Immature natural killer cell (primary cell): ENCODE measurements at places on chromosomes 3 and 15. TPM values are rescaled to one million over a fixed set of nuclear protein-coding genes. Genes with fewer than 3 reads are reported as not detected.

Gene RAD51
- 4.7 TPM for polyA plus RNA-seq

DNA sequence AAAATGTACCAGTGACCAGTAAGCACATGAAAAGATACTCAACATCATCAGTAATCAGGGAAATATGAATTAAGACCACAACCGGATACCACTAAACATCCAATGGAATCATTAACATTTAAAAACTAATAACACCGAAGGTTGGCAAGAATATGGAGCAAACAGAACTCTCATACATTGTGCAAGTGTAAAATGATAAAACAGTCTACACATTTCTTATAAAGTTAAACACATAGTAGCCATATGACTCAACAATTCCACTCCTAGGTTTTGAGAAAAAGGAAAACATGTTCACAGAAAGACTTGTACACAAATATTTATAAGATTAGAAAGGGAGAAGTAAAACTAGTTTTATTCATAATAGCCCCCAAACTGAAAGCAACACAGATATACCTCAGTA is 60.3 kb upstream of the SLCO2A1 start:
- no peak for DNase-seq

DNA sequence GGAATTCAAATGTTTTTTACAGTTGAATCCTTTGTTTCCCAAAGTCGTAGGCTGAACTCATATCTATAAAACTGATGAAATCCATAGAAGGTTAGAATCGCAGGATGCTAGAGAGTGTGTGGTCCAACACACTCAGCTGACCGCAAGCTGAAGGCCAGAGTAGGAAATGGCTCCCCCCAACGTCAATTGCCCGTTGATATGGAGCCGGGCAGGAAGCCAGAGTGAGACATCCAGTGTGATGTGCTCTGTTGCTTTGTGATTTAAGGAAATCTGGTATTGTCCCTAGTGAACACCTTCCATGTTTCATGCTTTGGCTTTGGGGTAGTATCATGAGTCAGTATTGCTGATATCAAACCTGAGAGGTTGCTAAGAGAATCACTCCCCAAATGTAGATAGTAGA is 5.8 kb upstream of the MEX3B start:
- DNase-seq, result no peak

- DNase-seq, result no peak
These were observed 3.0 kb downstream of the PLA1A start for GRCh38 chr3:119600732-119601131.

GRCh38 chr3:63069806-63070475 is 194.7 kb upstream of the CADPS start:
- no peak for DNase-seq

DNA sequence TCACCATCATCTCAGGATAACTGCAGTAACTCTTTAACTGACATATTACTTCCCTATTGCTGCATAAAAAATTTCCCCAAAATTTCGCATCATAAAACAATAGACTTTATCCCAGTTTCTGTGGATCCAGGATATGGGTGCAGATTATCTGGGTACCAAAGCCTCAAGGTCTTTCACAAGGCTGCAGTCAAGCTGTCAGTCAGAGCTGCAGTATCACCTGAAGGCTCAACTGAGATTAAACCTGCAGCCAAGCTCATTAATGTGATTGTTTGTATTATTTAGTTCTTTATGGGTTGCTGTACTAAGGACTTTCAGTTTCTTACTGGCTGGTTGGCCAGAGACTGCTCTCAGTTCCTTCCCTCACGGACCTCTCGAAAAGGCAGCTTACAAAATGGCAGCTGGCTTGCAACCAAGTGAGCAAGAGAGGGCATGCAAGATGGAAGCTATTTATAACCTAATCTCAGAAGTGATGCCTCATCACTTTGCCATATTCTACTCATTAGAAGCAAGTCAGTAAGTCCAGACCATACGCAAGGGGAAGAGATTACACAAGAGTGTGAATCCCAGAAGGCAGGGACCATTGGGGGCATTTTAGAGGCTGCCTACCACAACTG is 54.9 kb downstream of the DCUN1D1 start:
- no peak for DNase-seq
